ENCODE measurements at places on chromosomes 7 and 10. TPM values are rescaled to one million over a fixed set of nuclear protein-coding genes. Genes with fewer than 3 reads are reported as not detected.

GOLGA7B gene
- total RNA-seq, result 0.59 TPM

TSPAN33 gene
- total RNA-seq, result 29.3 TPM

TMEM236 gene
- 0.28 TPM for total RNA-seq

MBL2 gene
- total RNA-seq, result 222 TPM

FZD8 gene
- total RNA-seq, result 3.5 TPM

FFAR4 gene
- total RNA-seq, result 0.14 TPM

HTR5A gene
- total RNA-seq, result not detected

ENO4 gene
- 0.19 TPM for total RNA-seq

ATP5MK gene
- total RNA-seq, result 190 TPM

SLC35G1 gene
- total RNA-seq, result 7.6 TPM

CACNA2D1 gene
- total RNA-seq, result 2.3 TPM

WEE2 gene
- not detected for total RNA-seq

TCAF2 gene
- 0.19 TPM for total RNA-seq

PRTFDC1 gene
- total RNA-seq, result 3.1 TPM

C10orf62 gene
- 0.56 TPM for total RNA-seq

SPDYE1 gene
- not detected for total RNA-seq

SPDYE8 gene
- not detected for total RNA-seq

OIT3 gene
- 55.1 TPM for total RNA-seq

AEBP1 gene
- 13.3 TPM for total RNA-seq

OR2A5 gene
- 0.28 TPM for total RNA-seq

TACR2 gene
- total RNA-seq, result 0.08 TPM

PLAC9 gene
- total RNA-seq, result 0.67 TPM

TMEM140 gene
- 22.3 TPM for total RNA-seq

TMEM120A gene
- total RNA-seq, result 29.5 TPM

TRAPPC14 gene
- total RNA-seq, result 6.9 TPM

ATAD1 gene
- total RNA-seq, result 33.4 TPM

NPTX2 gene
- total RNA-seq, result 0.09 TPM

MSS51 gene
- 1.6 TPM for total RNA-seq

ANAPC16 gene
- total RNA-seq, result 36.8 TPM

ANKRD7 gene
- not detected for total RNA-seq

MYL10 gene
- total RNA-seq, result not detected

MKX gene
- not detected for total RNA-seq

SPDYE9 gene
- not detected for total RNA-seq

FAM185A gene
- 7.3 TPM for total RNA-seq

C10orf71 gene
- not detected for total RNA-seq

PDE1C gene
- total RNA-seq, result 0.92 TPM

AKR1B15 gene
- total RNA-seq, result not detected

HPS1 gene
- total RNA-seq, result 37.5 TPM

TMEM60 gene
- total RNA-seq, result 4.9 TPM

SFTPA2 gene
- total RNA-seq, result 0.17 TPM

IFIT2 gene
- 5.5 TPM for total RNA-seq

HECTD2 gene
- total RNA-seq, result 4.4 TPM

ENTPD1 gene
- 6.4 TPM for total RNA-seq

PHKG1 gene
- 0.19 TPM for total RNA-seq

GRID2IP gene
- total RNA-seq, result 0.05 TPM

FGL2 gene
- total RNA-seq, result 21.7 TPM

UCMA gene
- total RNA-seq, result not detected

UNCX gene
- total RNA-seq, result not detected

POLR2J2 gene
- total RNA-seq, result 3.9 TPM

GNGT1 gene
- total RNA-seq, result not detected

NAPEPLD gene
- total RNA-seq, result 20.7 TPM

SPAM1 gene
- not detected for total RNA-seq

ACHE gene
- 17.6 TPM for total RNA-seq

CFAP70 gene
- total RNA-seq, result 2.3 TPM

Measured in liver (tissue), 10 donors.